Endothelial cell of coronary artery (primary cell): ENCODE measurements at places on chromosomes 12 and 14. TPM values are rescaled to one million over a fixed set of nuclear protein-coding genes. Genes with fewer than 3 reads are reported as not detected.

PRIMA1 gene
- total RNA-seq: not detected in 2 replicates

WNT1 gene
- total RNA-seq: not detected in 2 replicates

KRT83 gene
- total RNA-seq: not detected in 2 replicates

INSM2 gene
- not detected in 2 replicates for total RNA-seq

SERPINA12 gene
- not detected in 2 replicates for total RNA-seq

CEP170B gene
- 13.8 and 17.7 TPM in 2 replicates for total RNA-seq

OR10G3 gene
- total RNA-seq: not detected in 2 replicates

PCED1B gene
- 0.45 and 0.66 TPM in 2 replicates for total RNA-seq

SLCO1C1 gene
- total RNA-seq: 0.09 and 0.19 TPM in 2 replicates

TUBA1A gene
- 928 and 1,246 TPM in 2 replicates for total RNA-seq

TEX52 gene
- total RNA-seq: not detected in 2 replicates

EEA1 gene
- 14.0 and 15.6 TPM in 2 replicates for total RNA-seq

P2RX2 gene
- not detected in 2 replicates for total RNA-seq

KRT78 gene
- total RNA-seq: not detected in 2 replicates

IL25 gene
- total RNA-seq: not detected in 2 replicates
